Esophagus mucosa (tissue), 1 donor: ENCODE measurements at places on chromosomes 7 and 10.
A peak's percentile ranks its signal among the peaks of the same experiment; 100 is the strongest.

GRCh38 chr7:21131897-21132296 lies 296.0 kb upstream of the SP4 start:
- no peak for ATAC-seq

DNA sequence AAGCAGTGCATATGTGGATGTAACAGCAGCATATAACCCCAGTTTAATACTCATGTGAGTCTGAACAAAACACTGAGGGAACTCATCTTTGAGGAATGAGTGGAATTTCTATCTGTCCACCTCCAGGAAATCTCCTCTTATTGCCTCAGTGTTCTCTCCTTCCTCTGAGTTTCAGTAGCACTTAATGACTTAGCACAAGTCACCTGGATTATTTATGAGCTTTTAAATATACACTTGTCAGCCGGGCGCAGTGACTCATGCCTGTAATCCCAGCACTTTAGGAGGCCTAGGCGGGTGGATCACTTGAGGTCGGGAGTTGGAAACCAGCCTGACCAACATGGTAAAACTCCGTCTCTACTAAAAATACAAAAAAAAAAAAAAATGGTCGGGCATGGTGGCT lies 4.3 kb downstream of the LRRC20 start:
- ATAC-seq: peak; percentile 73

DNA sequence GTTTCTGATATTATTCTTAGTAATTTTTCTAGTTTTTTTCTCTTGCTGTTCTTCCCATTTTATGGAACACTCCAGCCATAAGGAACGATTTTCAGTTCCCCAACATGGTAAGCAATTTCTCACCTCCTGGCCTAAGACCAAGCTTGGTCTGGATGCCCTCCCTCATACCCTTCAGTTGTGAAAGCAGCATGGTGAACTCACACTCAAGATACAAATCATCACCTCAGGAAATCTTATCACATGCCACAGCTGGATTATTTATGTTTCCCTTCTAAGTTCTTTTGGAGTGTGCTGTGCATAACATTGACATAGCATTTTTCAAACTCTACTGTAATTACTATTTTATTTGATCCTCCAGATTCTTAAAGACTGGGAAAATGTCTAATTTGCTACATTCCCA lies 216.6 kb downstream of the AGMO start:
- no peak for ATAC-seq

DNA sequence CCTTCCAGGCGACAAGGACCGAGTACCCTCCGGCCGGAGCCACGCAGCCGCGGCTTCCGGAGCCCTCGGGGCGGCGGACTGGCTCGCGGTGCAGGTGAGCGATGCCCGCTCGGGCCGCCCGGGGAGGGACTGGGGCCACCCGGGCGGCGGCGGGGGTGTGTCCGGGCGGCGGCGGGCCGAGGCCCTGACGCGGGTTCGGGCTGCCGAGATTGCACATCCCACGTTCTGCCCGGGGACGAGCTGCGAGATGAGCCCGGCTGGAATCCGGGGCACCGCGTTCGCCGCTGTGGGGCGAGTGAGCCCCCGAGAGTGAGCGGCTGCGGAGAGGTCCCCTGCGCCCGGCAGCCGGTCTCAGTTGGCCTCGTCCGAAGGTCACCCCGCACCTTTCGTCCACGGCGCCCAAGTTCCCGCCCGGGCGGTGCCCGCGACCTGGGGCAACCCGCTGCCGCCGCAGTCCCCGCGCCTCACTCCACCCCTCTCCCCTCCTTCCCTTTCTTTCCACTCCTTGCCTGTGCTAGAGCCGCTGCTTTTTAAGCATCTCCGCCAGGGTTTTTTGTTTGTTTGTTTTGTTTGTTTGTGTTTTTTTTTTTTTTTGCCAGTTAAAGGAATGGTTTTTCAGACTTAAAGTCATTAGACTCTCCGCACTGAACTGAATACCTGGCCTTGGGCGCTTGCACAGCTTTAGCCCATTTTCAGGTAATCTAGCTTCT lies 515 bp downstream of the RALA start:
- ATAC-seq: peak; percentile 66

DNA sequence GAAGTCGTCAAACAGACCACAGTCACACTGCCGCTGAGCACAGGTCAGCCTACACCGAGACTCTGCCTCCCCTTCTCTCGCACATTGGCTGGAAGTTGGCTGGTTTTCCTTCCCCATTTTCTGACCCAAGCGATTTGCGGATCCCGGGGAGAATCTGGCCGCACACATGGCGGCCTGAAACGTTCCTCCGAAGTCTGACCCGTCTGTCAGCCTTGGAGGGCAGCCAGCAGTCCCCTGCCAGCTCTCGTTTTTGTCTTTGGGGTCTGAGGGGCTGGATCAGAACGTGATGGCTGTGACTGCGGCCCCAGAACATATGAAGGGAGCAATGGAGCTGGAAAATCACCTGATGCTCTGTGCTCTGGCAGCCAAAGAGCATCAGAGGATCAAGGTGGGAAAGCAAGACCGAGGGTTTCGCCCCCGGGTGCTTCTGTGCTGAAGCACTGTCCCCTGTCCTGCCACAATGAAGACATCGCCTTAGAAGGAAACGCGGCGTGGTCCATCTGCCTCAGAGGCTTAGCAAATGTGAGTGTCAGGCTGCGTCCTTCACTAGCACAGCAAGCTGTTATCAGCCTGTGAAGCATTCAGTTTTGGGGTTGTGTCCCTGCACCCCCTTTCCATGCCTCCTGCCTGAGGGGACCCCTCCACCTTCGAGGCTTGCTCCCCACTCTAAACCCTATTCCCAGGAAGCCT lies 119.3 kb upstream of the SHH start:
- ATAC-seq: no peak

DNA sequence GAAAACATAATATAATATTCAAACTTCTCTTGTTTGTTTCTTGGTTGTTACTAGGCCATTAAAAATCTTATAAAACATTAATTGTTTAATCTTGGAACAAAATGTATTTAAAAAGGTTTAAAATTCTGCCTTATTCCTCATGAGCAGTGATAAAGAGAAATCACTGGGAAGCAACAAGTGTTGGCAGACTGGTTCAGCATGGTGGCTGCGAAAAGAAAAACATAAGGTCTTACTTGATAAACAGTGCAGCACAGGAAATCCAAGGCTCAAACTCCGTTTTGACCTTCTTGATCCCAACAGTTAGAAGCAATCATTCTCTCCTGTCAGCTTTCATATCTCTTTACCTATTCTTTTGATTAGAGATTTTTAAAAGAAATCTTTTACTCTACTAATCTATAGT lies 530.8 kb downstream of the CNTNAP2 start:
- no peak for ATAC-seq

DNA sequence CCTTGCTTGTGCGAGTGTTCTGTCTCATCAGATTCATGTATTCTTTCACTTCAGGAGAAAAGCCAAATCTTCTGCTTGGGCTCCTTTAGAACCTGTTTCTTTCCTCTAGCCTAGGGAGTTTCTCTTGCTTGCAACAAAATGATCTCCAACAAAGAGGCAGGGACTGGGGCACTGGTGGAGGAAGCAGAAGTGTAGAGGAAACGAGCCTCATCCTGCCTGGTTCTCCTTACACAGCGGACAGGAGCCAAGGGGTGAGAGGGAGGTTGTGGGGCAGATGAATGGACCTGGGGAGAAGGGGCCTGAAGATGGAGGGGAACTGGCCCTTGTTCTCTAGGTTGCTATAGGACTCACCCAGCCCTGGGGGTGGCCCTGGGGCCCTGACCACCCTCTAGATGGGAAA lies 141.1 kb downstream of the PKD1L1 start:
- no peak for ATAC-seq

- no peak for ATAC-seq
Observed at GRCh38 chr7:44325201-44325671, at the start of gene CAMK2B. Gene CAMK2B (minus strand): TSS chr7:44325594. CDS start chr7:44325421, 173 bp downstream.

DNA sequence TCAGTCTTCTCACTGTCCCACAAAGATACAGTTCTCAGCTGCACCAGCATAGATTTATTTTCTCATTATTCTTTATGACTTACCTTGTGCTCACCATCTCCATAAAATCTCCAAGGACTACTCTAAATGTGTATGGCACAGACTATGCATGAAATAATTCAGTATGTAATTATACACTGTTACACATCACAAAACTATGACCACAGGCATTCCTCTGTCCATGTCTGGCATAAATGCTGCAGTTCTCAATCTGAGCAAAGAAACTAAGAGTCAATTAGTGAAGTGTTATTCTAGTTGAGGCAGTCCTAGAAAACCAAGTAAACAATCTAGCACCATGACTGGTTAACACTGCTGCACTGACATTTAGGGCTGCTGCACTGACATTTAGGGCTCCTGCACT lies 2.7 kb downstream of the CYCS start:
- ATAC-seq: no peak

DNA sequence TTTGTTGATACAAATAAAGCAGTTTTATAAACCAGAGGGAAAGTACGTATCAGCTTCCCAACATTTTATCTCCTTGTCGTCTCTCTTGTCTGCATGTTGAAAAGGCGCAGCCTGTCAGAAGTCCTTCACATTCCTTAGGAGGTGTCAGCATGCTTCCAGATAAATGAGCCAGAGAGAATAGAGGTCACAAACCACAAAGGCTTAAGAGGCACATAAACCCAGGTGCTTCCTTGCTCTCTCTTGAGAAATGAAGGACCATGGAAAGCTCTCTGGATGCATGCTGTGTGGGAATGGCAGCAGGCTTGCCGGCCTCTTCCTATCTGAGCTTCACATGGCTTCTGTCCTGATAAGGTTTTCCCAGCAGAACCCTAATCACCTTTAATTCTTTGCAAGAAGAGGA lies 448.5 kb downstream of the XPNPEP1 start:
- no peak for ATAC-seq

DNA sequence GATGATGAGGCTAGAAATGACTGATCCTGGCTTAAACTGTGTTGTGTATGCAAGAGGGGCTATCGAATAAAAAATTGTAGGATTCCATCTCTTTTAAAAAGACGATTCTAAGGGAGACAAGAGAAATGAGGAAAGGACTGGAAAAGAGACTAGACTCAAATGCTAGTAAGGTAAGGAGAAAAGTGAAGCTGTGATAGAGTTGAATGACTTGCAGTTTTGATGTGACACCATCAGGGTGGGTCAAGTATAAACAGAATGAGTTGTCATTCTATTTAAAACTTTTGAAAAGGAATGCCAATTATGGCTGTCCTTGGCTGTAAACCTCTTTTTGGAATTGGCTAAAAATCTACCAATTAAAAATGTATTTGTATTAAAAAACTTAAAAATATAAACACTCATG lies 184.5 kb upstream of the PHF14 start:
- no peak for ATAC-seq

GRCh38 chr10:30432622-30433305 lies 1.2 kb upstream of the MAP3K8 start:
- ATAC-seq: peak; percentile 1

DNA sequence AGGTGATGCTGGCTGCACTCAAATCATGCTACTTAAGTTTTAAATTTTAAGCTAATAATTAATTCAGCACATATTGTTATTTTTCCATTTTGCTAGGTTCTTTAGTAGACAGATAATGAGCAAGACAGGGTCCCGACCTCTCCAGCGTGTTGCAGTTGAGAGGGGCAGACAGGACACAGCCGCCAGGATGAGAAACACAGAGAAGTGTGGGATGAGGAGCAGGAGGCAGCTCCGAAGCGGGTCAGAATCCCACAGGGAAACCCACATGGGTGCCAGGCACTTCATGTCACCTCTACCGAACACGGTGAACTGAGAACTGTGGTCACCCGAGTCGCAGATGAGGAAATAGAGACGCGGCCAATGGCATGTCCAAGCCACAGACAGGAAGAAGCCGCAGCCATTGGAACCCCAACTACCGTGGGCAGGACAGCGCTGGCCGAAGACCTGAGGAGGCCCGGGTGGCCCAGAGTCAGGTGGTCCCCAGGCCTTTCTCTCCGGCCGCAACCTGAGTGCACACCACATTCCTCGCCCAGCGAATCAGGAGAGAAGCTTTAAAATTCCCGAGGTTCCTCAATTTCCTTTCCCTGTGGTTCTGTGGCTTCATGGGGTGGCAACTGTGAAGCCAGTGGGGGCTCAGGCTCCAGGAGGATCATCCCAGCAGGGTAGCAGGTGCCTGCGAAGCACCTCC lies 213.0 kb downstream of the DNAJB6 start:
- ATAC-seq: no peak

DNA sequence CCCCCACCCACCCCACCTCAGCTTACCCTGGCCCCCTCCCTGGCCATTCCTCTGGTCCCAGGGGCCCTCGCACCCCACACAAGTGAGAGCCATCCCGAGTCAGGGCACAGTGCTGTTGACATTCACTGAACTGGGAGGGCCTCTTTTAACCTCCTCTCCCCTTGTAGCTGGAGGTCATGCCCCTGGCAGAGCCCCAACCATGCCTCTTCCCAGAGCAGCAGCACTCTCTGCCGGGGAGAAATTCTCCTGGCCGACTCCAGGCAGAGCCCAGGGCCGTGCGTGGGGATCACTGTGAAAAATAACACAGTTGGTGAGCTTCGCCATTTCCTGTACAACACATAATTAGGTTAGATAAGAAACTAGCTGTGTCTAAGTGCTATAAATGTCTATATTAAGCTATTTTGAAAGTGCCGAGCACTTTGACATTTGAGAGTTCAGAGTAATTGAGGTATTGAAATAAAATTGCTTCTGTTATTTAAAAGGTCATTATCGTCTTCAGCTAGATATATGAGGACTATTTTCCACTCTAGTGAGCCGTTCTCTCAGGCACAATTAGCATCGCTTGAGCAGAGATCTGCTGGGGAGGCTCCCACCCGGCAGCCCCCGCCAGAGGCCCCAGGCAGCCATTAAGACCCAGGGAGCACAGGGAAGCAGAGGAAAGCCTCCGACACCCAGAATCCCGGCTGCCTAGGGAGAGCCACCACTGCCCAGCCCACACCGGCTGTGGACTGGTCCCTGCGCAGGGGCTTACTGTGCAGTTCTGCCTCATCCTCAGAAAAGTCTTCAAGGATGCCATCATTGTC lies 62.4 kb upstream of the LRRC18 start:
- no peak for ATAC-seq

DNA sequence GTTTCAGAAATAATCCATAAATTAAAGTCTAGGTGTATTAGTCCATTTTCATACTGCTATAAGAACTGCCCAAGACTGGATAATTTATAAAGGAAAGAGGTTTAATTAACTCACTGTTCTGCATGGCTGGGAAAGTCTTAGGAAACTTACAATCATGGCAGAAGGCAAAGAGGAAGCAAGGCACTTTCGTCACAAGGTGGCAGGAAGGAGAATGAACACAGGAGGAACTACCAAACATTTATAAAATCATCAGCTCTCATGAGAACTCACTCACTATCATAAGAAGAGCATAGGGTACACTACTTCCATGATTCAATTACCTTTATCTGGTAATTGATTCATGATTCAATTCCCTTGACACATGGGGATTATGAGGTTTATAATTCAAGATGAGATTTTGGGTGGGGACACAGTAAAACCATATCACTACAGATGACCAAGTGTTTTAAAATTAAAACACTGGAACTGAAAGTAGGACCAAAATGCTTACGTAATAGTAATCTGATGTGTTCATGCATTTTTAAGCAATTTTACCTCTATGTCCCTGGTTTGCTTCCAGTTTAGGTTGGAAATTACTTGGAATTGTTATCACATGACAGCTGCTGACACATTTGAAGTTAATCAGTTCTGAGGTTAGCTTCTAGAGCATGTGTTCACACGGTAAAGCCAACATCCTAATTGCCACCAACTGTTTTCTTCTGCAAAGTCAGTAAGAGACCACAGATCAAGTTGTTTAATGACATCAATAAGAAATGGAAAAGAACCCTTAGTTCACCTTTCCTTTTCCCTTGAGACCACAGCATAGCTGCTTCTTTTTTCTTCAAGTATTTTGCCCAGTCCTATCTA lies 48.4 kb upstream of the SEMA3C start:
- no peak for ATAC-seq
